ENCODE measurements at places on chromosomes 5 and 9.

DNA sequence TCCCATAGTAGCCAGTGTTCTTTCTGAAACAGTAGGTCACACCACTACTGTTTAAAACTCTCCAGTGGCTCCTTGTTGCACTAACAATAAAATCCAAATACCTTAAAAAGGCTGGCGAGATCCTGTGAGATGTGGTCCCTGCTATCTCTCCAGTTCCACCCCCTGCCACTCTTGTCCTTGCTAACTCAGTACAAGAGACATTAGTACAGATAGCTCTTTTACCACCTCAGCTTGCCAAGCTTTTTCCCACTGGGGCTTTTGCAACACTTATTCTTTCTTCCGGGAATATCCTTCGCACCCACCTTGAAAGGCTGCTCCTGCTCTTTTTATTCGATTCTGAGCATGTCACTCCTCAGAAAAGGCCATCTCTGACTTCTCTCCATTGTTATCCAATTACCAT lies 14.9 kb downstream of the NIPSNAP3B start:
- no peak for DNase-seq

GRCh38 chr5:147452165-147452811 lies 57.6 kb downstream of the DPYSL3 start:
- DNase-seq, result no peak

GRCh38 chr5:120354126-120354525 lies 110.0 kb upstream of the PRR16 start:
- DNase-seq, result no peak

- DNase-seq, result no peak
These were observed 9.7 kb upstream of the OBP2A start for GRCh38 chr9:135536216-135536615.

GRCh38 chr9:113446323-113446740 lies 17.2 kb upstream of the RGS3 start:
- no peak for DNase-seq

GRCh38 chr9:131708226-131709002 lies 31.5 kb downstream of the RAPGEF1 start:
- no peak for DNase-seq

DNA sequence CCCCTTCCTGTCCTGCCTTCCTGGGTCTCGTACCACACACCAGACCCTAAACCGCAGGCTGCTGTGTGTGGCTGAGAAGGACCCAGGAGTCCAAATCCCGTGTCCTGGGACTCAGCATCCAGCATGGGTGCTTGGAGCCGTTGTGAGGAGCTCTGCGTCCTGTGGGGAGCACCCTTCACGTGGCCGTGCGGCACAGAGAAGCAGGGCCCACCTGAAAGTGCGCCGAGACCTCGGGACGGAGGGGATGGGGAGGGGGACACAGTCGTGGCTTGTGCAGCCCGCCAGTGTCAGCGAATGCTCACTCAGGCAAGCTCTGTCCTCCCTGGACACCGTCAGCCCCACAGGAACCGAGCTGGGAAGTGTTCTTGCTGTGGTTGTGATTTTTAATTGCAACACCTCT lies 244.6 kb downstream of the CACNA1B start:
- no peak for DNase-seq

- DNase-seq, result no peak
These were observed 4.2 kb downstream of the FREM1 start for GRCh38 chr9:14906000-14906399.

All from stimulated activated CD4-positive, alpha-beta T cell treated with anti-CD3 and anti-CD28 coated beads, Interleukin-12 subunit alpha, Interleukin-12 subunit beta, amount 100 ng/mL, for 48 hours (primary cell).